SW480 (cell line): ENCODE measurements at places on chromosomes 4 and X.

GRCh38 chr4:12911750-12912358, 572.3 kb downstream of the RAB28 start:
- no peak for DNase-seq

GRCh38 chr4:54659749-54660535, 2.2 kb downstream of the KIT start:
- no peak for DNase-seq

DNA sequence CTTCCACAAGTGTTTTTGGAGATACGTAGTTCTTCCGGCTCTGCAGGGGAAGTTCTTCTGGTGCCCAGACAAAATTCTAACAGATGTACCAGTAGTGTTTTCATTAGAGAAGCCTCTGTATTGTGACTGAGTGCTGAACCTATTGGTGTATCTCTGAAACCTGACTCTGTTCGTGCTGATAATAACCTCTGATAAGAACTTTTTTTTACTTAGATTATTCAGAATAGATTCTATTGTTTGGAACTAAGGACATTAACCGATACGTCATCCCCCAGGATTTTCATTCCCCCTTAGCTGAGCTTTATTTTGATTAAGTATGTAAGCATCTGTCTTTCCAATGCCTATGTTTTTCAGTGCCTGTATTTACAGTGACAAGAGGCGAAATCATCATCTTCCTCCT, 362.9 kb downstream of the PDGFC start:
- DNase-seq = no peak

DNA sequence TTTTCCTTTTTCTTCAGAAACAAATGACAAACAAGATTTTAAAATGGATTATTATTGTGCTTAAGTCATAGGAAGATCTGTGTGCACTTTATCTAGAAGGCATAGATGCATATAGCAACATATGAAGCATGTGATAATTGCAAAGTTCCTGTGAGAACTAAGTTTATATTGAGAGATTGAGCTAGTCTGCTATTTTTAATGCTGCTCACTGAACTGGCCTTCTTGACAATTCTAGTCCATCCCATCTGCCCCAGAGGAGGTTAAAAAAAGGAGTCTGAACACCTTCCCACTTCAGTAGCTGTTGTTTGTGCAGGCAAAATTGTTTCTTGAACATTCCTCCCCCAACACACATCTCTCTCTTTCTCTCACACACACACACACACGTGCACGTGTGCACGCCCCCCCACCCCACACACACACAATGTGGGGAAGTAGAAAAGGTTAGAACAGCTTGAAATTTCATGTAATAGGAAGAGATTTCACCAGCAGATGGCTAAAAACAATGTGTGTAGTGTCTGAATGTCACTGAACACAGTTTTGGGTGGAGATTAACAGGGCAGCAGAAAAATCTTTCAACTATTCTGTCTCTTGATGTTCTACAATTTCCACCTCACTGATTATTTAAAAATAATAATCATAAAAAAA, 108.0 kb downstream of the GPM6A start:
- DNase-seq = no peak

- no peak for DNase-seq
These were observed 439.5 kb downstream of the GRXCR1 start for GRCh38 chr4:43332052-43332425.
